SK-N-SH treated with all-trans-retinoic acid at 6 μM for 48 hours (cell line): ENCODE measurements at places on chromosomes 12 and 14.

DNA sequence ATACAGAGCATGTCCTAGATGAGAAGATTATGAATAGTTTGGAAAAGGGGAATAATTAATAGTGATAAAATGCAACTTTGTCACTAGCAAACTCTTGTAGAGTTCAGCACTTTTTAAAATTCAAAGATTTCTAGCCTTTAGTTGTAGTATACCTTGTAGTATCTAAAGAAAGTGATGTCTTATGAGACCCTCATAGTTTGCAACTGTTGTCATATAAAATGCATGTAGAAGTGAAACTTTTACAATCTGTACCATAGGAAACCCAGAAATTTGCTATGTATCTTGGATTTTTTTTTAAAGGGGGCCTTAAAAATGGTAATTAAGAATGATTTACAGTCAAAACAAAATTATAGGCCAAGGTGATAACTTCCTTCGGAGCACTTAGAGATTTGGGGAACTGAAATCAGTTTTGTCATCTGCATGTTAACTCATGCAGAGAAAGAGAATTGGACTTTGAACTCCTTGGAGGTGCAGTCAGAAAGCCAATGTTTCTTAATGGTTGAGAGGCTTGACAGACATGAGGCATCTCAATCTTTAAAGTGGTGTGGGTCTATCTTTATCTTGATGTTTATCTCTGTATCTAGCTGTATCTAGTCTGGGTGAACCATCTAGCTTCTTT, 1.3 kb downstream of the LRRK2 start:
- no peak for ATAC-seq

- peak; percentile 94 for ATAC-seq
Observed at GRCh38 chr14:20530771-20531571, 25.6 kb downstream of the RNASE10 start.

- ATAC-seq, result no peak
Observed at GRCh38 chr12:2194571-2194970, 141.8 kb downstream of the CACNA1C start.

GRCh38 chr12:116138364-116138763, 139.1 kb downstream of the MED13L start:
- ATAC-seq, result no peak

DNA sequence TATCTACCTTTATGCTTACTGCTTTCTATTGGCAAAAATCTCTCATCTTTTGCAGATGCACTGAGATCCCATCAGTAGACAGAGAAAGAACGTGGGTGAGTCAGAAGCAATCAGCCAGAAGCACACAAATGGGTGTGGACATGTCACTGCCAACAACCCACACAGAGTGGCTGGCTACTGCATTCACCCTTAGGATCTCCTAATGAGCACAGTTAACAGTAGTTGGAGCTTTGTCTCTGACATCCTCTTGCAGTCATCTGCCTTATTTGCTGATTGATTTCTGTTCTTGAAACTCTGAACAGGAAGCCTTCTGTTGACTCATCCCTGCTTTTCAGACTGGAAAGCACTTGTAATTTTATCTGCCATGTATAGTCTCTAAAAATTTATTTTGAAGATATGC, 117.2 kb downstream of the RGS6 start:
- ATAC-seq, result no peak
